ENCODE measurements at places on chromosomes 2 and 18.

- no peak for DNase-seq
Observed at GRCh38 chr2:57621122-57621663, 425.4 kb upstream of the VRK2 start.

DNA sequence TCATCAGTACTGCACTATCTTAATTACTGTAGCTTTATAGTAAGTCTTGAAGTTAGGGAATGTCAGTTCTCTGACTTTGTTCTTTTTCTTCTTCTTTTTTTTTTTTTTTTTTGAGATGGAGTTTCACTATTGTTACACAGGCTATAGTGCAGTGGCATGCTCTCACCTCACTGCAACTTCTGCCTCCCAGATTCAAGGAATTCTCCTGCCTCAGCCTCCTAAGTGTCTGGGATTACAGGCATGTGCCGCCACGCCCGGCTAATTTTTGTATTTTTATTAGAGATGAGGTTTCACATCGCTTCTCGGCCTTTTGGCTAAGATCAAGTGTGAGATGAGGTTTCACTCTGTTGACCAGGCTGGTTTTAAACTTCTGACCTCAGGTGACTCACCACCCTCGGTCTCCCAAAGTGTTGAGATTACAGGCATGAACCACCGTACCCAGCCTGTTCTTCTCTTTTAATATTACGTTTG lies 41.9 kb upstream of the TANC1 start:
- DNase-seq = peak; percentile 52

GRCh38 chr2:229922449-229923386 lies at the start of gene FBXO36:
FBXO36 (plus strand) TSS chr2:229922503; CDS start chr2:229922514, 11 bp downstream.
- DNase-seq = peak; percentile 61

DNA sequence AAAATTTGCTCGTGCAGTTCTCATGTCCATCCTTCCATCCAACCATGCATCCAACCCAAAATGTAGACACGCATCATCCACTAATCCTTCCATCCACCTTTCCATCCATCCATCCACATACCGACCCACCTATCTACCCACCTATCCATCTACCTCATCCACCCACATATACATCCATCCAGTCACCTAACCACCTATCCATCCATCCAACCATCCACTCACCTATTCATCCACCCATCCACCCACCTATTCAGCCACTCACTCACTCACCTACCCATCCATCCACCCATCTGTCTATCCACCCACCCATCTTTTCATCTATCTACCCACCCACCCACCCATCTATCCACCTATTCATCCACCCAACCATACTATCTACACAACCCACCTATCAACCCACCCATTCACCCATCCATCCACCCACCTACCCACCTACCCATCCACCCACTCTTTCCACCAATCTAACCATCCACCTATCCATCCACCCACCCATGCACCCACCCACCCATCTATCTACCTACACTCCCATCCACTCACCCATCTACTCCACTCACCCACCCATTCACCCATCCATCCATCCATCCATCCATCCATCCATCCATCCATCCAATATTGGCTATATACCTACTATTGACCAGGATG lies 94.3 kb downstream of the VAPA start:
- DNase-seq = no peak

- DNase-seq = no peak
Observed at GRCh38 chr2:1749489-1750119, 5.3 kb upstream of the PXDN start.

DNA sequence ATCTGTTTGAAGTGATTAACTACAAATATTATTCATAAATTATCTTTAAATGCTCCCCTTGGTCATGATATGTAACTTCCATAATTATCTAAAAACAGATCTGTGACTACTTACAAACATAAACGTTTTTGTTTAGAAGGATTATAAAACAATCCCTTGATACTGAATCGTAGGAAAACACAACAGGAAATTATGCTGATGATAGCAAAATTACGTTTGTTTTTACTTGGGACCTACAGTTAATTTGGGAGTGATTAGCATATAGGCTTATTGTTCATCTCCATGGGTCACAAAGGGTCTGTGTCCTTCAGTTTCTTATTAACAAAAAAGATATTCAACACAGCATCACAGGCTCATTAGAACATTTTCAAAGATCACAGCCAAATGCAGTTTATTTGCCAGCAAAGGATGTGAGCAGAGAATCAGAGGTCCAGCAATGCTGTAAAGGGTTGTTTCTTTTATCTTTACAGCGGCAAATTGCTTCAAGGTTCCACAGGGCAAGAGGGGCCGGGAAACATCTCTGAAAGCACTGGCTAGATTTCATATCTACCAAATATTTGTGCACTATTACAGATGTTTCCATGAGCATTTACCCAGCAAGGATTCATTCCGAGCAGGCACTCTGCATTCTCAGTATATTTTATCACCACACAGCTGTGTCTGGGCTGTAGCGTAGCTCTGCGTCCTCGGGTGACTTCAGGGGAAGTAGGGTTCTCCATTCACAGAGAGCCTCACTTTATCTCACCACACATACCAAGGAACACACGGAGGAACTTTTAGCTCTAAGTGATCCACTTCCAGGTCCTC lies 4.1 kb downstream of the CCDC195 start:
- DNase-seq = peak; percentile 23

DNA sequence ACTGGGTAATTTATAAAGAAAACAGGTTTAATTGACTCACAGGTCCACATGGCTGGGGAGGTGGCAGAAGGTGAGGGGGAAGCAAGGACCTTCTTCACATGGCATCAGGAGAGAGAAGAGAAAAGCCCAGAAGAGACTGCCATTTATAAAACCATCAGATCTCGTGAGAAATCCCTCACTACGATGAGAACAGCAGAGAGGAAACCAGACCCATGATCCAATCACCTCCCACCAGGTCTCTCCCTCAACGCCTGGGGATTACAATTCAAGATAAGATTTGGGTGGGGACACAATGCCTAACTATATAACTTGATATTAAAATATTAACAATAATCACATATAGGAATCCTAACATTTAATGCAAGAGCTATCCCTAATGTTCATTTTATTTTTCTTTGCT lies 31.8 kb downstream of the MEMO1 start:
- no peak for DNase-seq

DNA sequence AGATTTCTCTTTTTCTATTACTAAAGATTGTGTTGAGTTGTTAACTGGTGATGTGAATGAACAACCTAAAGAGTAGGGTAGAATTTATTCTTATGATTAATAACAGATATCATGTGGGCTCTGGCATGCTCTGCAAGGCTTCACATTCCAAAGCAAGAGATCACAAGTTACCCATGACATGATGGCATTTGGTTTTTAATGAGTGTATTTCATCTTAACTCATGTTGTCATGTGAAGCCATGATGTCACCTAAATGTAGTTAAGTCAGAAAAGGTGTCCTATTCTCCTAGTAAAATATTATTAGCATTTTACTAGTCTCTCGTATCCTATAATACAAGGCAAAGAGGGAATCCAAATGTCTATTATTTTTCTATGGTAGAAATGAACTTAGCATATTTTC lies 678.0 kb downstream of the ARHGAP15 start:
- DNase-seq = peak; percentile 67

DNA sequence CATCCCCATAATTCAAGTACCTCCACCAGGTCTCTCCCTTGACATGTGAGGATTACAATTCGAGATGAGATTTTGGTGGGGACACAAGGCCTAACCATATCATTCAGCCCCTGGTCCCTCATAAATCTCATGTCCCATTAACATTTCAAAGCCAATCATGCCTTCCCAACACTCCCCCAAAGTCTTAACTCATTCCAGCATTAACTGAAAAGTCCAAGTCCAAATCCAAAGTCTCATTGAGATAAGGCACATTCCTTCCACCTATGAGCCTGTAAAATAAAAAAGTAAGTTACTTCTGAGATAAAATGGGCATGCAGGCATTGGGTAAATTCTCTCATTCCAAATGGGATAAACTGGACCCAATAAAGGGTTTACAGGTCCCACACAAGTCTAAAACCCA lies 849.7 kb downstream of the BCL11A start:
- DNase-seq = no peak
